ENCODE measurements at places on chromosomes 6 and 20.
A peak's percentile ranks its signal among the peaks of the same experiment; 100 is the strongest.

DNA sequence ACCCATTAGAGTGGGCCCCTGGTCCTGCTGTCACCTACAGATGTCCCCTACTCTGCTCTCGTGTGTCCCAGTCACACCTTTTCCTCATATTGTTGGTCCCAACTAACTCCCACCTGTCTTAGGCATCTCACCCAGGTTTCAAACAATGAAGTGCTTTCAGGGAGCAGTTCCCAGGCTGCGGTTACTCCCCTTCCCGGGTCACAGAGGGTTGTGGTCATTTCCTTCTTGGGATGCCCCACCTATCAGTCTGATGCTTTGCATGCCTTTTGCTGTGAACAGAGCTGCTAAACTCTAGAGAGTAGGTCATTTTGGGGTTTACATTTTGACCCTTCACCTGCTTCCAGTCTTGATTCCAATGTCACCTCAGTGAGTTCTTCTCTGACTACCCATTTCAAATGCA, 181.6 kb downstream of the CDC5L start:
- DNase-seq = no peak

DNA sequence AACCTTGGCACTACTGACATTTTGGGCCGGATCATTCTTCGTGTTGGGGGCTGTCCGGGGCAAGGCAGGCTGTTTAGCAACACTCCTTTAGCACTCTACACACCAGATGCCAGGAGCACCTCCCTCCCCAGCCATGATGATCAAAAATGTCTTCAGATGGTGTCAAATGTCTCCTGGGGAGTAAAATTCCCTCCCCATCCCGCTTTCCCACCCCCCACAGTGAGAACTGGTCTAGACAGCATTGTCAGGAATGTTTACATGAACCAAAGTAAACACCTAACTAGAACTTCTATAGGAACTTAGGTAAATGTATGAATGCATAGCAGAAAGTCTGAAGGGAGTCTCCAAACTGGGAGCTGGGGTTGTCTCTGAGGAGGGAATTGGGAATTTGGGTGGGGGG, 70.0 kb upstream of the TOP1 start:
- DNase-seq = no peak

- no peak for DNase-seq
Observed at GRCh38 chr6:133816171-133816570, 72.7 kb upstream of the TCF21 start.

GRCh38 chr6:127533011-127533410, 13.9 kb upstream of the MTCL3 start:
- peak; percentile 71 for DNase-seq

- no peak for DNase-seq
Observed at GRCh38 chr6:40011844-40012243, 77.6 kb upstream of the MOCS1 start.

DNA sequence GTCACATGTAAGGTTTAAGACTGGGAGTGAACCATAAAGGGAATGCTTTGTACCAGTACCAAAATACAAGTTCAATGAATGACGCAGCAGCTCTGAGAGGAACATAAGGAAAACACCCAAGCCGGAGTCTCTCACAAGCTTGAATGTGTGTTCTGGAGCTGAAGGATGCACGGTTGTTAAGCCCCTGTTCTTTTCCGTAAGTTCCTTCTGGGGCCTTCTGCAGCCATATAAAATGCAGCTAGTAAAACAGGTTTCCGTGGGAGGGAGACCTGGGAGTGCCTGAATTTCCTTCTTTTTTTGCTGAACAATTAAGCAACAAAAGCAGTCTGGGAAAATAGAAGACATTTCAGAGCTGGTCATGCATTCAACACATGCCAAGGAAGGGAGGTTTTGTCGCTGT, 73.2 kb upstream of the JAG1 start:
- DNase-seq = no peak

GRCh38 chr20:52379723-52380336, 188.3 kb upstream of the ZFP64 start:
- peak; percentile 8 for DNase-seq

GRCh38 chr6:32689531-32690501, 23.4 kb upstream of the HLA-DQB1 start:
- DNase-seq = peak; percentile 41

DNA sequence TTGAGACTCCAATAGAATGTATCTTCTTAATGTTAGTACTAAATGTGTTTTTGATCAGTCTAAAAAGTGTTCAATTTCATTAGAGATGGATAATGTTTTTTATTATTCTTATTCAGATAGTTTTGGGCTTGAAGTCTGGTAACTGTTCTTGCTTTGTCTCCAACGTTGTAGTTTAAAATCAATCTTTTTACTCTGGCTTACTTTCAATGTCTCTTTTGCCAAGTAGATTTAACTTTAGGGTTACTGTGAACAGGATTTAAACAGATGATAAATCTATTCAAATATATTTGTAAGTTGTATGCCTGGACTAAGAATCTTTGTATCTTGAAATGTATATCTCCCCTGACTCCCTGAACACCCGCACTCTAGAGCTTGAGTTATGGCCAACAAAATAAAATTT, 51.1 kb downstream of the SGK1 start:
- no peak for DNase-seq

GRCh38 chr6:108203189-108204112, 37.6 kb downstream of the NR2E1 start:
- DNase-seq = no peak

DNA sequence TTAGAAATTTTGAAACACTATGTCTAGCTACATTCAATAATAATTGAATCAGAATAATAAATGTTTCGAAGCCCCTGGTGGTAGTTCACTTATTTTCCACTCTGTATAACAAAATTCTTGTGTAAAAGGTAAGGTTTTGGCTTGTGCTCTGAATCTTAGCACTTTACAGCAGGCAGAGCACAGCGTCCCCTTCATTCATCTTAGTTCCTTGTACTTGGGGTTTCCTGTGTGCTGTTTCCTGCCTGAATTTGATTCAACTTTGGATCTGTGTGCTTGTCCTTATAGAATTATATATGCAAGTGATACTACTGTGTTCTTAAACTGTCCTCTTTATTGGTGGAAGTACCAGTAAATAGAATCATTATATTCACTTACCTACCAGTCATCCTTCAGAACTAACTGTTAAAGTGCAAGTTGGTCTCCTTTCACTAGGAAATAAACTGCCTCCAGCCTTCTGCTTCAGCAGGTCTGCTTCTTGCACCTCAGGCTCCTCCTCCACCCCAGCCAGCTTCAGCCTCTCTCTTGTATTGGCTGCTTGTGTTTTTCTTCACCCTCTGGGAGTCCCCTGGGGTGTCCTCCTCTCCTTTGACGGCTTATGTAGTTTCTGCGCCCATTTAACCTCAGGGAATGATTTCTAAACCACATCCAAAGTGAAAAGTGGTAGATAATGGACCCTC, 28.8 kb upstream of the TULP4 start:
- DNase-seq = no peak

- DNase-seq = no peak
Observed at GRCh38 chr20:32753731-32754130, 8.5 kb upstream of the DNMT3B start.

GRCh38 chr6:119119989-119120388, 41.5 kb upstream of the FAM184A start:
- DNase-seq = peak; percentile 82

GRCh38 chr20:35311822-35312221, 19.6 kb upstream of the FAM83C start:
- no peak for DNase-seq

GRCh38 chr6:109377717-109378116, 4.5 kb downstream of the CD164 start:
- DNase-seq = no peak

DNA sequence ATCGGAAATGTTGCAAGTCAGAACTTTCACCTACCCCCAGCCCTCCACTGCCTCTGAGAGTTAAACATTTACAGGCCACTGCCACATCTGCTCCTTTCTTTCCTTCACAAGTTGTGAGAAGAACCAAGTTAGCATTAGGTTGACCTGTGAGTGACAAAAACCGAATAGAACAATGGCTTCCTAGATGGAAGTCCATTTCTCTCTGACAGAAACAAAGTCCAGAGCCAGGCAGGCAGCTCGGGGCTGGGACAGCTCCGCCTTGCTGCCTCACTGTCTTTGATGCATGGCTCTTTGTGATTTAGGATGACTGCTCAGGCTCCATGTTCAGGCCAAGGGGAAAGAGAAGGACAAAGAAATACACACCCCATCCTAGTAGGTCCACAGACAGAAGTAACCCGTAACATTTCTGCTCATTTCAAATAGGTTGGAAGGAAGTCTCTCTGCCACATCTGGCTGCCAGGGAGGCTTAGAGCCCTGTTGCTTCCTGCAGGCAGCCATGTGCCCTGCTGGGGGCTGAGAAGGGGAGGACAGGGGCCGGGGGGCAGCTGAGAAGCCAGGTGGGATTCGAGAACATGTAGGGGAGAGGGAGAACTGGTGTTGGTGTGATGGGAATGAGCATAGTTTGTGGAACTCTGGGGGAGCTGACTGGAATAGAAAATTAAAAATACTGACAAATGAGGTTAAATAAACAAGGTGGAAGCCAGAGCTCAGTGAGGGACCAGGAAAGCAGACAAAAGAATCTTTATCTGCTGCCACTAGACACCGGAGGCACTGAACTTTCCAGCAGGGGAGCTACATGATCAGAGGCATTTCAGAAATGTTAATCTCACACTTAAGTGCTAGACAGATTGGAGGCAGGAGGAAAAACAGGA, 19.5 kb upstream of the IER3 start:
- DNase-seq = no peak

DNA sequence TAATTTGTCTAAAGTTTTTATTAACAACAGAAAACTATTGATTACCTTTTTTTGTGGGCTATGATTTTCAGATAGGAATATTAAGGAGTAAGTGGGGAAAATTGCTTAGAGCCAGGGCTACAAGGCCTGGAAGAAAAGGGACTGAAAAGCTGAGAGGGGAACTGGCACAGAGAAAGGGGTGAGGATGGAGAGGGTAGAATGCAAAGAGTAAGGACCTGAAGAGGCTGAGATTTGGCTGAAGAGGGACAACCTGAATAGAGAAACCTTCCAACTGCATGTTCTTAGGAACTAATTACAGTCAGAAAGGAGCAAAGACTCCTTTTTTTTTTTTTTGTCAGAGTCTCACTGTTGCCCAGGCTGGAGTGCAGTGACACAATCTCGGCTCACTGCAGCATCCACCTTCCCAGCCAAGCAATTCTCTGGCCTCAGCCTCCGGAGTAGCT, 16.7 kb downstream of the BTN2A1 start:
- DNase-seq = no peak

GRCh38 chr6:166616261-166617238, 10.5 kb downstream of the RPS6KA2 start:
- DNase-seq = no peak

DNA sequence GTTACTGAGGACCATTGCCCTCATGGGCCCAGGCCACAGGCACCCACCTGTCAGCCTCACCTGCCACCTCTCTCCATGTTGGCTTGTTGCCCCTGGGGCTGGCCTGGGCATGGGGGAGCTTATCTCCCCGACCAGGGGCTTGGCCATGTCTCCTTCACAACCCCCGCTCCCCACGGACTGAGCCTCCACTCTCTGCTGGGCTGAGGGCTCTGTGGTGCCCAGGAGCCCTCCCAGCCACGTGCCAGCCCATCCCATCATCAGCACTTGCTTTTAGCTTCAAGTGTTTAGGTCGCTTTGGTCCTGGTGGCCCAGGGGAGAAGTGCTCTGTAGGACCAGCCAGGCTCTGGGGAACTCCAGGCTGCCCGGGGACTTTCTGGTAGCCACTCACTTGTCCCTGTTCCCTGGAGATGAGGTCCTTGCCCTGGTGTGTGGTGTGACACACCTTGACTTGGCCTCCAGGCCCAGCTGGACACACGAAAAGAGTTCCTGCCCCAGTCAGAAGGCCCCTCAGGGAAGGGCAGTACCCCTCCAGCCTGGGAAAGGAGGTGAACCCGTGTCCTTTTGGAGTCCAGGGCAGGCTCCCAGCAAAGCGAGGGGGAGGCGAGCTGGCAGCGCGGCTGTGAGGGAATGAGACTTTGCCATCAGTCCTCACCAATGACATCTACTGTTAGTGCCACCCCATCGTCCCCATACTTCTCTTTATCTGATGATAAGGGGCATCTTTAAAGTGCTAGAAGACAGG, 352.6 kb downstream of the ZFAND3 start:
- DNase-seq = no peak

GRCh38 chr6:126764104-126764503, 354.4 kb upstream of the RSPO3 start:
- DNase-seq = no peak

- no peak for DNase-seq
Observed at GRCh38 chr6:18352842-18353241, 34.3 kb upstream of the RNF144B start.

DNA sequence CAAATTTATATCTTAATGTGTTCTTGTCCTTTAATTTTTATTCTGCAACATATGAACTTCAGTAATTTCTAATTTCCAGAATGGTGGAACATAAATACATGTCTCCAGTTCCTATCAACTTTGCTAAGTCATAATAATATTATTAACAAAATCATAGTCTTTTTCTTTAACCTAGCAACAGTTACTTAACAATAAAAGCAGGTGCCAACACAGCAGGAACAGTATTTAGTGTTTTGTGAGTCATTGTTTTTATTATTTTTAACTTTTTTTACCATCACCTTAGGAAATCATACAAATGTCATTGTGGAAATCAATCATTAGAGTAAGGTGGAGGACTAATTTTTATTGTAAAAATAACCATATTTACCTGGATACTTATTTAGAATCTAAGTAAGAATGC, 133.5 kb downstream of the PLCB1 start:
- DNase-seq = no peak

- no peak for DNase-seq
Observed at GRCh38 chr6:161487694-161488093, 213.8 kb upstream of the AGPAT4 start.

DNA sequence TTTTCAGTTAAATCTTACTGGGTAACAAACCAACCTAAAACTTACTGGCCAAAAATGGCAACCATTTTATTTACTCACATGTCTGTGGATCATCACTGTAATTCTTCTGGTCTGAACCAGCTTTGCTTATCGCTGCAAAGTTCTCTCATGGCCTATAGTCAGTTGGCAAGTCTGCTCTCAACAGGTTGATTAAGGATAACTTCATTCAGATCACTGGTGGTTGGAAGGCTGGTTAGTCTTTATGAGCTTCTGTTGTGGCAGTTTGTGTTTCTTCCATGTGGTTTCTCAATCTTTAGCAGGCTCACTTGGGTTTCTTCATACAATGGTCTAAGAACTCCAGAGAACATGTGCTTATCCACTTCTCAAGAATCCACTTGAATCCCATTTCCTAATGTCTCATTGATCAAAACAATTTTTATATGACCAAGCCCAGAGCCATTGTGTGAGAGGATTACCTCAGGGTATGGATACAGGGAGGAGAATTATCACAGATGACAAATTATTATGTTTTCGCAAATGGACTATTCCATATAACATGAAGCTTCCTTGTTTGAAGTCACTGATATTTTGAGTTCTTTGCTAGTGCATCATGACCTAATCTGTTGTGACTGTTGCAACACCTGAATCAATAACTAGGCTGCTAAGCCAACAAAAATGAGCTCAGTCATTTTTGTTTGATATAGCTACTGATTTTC, 155.4 kb upstream of the BMP2 start:
- DNase-seq = no peak

DNA sequence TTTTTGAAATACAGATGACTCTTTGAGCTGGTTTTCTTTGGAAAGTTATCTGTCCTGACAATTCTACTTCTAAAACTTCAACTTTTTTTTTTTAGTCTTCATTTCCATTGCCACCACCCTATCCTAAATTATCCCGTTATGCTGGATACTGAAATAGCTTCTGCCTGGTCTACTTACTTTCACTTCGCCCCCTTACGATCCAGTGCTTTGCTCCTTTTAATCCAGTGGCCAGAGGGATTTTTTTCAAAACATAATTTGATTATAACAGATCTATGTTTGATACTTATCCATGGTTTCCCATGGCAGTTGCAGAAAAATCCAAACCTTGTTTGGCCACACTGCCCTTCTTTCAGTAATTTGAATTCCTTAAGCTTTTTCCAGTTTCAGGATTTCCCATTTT, 27.4 kb downstream of the ASXL1 start:
- no peak for DNase-seq

- no peak for DNase-seq
Observed at GRCh38 chr6:168704678-168705077, 263.7 kb downstream of the SMOC2 start.
